ENCODE measurements at places on chromosomes 13 and 19. TPM values are rescaled to one million over a fixed set of nuclear protein-coding genes. Genes with fewer than 3 reads are reported as not detected.

Gene ATP4A
- not detected for total RNA-seq

Gene RXFP2
- total RNA-seq, result not detected

Gene PBX4
- total RNA-seq, result 1.9 TPM

Gene NLRP8
- not detected for total RNA-seq

Gene PSG3
- not detected for total RNA-seq

Gene LMO7
- 9.6 TPM for total RNA-seq

DNA sequence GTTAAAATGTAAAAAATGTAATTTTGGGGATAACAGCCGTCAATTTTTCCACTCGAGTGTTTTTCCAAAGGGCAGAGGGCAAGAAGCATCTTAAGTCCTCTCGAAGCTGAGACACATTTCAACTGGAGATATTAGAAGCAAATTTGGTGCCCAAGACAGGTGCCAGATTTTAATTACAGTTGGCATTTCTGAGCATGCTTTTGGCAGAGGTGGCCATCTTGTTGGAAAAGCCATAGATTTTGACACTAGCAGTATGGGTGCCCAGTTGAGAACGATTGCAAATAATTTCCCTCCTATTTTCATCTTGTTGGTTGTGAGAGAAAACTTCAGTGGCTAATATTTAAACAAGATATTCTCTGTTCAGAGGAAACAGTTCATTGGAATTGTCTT is 146.3 kb downstream of the TM9SF2 start:
- DNase-seq, result no peak

GRCh38 chr13:112133499-112134390 is 66.8 kb downstream of the SOX1 start:
- no peak for DNase-seq

DNA sequence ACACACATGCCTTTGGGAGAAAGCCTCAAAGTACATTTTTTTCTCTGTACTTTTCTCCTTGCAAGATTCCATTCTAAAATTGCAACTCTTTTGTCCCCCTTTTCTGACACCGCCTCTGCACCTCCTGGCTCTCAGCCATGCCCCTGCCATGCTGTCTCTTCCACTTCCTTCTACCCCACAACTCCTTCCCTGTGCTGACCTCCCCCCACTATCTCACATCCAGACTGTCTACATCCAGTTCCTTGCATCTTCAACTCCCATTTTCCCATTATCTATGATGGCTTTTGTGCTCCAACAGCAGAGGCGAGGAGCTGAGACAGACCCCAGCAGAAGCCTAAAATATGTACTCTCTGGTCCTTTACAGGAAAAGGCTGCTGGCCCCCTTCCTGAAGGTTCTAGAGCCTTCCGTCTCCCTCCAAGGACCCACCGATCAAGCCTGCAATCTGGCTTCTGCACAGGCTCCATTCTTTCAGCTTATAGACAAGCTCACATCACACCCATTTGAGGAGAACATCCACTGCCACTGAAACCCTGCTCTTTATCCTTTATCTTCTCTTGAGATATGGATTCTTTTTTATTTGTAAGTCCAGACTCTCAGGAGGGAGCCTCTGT is 50.2 kb downstream of the RFX2 start:
- no peak for DNase-seq

GRCh38 chr13:36515466-36515865 is 83.2 kb downstream of the CCNA1 start:
- no peak for DNase-seq

- no peak for DNase-seq
Measured at GRCh38 chr19:29478578-29479565, 46.9 kb upstream of the VSTM2B start.

DNA sequence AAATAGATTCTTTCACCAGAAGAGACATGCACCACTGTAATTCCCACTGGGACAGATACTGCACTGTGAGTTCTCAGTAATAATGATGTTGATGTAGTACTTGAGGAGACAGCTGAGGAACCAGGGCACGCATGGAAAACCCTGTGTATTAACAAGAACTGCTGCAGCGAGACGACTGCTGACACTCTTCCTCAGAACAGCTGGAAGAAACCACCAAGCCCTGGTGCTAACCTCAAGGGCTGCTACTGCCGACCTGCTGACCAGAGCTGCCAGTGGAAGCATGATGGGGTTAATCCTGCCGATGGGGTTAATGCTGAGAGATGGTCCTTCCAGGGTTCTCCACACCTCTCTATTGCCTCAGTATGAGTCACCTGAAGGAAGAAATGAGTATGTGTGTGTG is 45.6 kb downstream of the EDNRB start:
- DNase-seq, result no peak

GRCh38 chr13:50800091-50800739 is 43.3 kb downstream of the DLEU7 start:
- DNase-seq, result no peak

GRCh38 chr13:107493266-107493665 is 722.1 kb downstream of the LIG4 start:
- DNase-seq, result no peak

DNA sequence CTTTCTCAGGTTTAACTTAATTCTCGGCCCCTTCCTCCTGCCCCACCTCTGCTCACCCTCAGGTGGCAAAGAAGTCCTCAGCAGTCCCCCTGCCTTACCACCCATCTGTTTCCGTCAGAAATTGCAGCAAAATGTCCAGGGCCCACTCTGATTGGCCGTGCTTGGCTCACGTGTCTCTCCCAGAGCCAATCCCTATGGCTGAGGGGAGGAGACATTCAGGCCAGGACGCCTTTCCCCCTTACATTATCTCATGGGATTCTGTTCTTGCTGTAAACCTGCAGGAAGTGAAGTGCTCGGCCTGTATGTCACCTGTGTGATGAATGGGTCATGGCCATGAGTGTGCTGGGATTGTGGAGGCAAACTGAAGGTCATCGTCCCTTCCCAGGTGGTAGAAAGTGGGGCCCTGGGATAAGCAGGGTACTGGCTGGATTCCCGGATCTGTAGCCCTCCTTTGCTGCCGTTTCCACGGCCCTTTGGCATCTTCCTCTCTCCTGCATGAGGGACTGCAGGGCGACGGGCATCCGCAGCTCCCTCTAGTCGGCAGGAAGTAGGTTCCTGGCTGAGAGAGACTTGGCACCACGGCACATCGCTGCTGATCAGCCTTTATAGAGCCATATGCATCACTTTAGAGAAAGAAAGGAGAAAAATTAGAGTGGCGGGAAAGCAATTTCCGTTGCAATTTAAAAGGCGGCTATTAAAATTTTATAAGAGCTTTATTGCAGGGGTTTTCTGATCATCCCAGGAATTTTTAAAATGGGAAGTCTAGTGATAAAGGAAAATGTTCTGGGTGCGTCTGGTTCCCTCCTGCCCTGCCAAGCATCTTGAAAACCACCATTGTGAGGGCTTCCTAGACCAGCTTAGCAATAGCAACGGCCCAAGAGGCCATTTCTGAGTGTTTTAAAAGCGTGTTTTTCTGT is 118.2 kb downstream of the SIPA1L3 start:
- no peak for DNase-seq

DNA sequence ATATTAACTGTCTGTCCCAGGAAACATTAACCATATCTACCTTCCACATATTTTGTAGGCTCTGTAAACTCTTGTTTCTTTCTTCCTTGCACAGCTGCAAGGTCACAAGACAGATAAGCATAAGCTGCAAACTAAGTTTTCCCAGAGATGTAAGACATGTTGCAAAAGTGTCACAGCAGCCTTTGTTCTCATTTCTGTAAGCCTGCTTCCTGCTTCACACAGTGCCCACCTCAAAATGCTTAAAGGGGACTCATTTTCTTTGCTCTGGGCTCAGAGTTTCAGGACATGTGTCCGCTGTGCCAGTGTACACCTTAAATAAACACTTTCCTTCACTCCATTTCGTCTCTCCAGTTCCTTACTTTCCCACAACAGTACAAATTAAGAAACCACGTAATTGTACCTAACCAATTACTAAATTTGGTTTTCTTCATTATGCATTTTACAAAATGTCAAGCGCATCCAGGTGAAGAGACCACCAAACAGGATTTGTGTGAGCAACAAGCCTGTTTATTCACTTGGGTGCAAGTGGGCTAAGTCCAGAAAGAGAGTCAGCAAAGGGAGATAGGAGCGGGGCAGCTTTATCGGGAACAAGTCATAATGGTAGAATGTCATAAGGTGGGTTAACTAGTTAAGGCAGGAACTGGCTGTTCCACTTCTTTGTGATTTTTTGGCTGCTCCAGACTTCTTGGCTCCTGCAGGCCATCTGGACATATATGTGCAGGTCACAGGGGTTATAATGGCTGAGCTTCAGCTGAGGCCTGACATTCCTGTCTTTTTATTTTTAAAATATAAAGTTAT is 12.7 kb upstream of the ZNF431 start:
- DNase-seq, result no peak

DNA sequence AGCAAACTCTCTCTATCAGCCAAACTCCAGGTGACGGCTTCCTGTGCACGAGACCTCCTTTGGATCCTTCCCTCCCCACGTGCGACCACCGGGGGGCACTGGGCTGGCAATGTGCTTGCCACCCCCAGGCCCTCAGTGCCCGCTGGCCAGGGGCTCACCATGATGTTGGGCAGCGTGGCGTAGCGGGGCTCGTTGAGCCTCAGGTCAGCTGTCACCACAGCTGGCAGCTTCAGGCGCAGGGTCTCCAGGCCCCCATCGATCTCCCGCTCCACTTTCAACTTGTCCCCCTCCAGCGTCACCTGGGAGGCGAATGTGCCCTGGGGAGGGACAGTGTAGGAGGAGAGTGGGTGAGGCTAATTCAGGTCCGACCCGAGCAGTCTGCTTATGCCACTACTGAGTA is 4.8 kb upstream of the VSIG10L start:
- no peak for DNase-seq
